Left cardiac atrium (tissue), 4 donors: ENCODE measurements at places on chromosomes 6 and 20.

- DNase-seq: no peak
These were observed 4.4 kb upstream of the KCNS1 start for GRCh38 chr20:45105317-45105716.

- DNase-seq: no peak
These were observed 71.7 kb upstream of the MAP3K4 start for GRCh38 chr6:160919723-160920440.

- DNase-seq: no peak
These were observed 109.8 kb downstream of the BACH2 start for GRCh38 chr6:90186637-90187371.

- no peak for DNase-seq
These were observed 26.0 kb downstream of the SDCBP2 start for GRCh38 chr20:1302685-1303541.

GRCh38 chr20:59077705-59078104, 35.1 kb upstream of the PRELID3B start:
- no peak for DNase-seq

DNA sequence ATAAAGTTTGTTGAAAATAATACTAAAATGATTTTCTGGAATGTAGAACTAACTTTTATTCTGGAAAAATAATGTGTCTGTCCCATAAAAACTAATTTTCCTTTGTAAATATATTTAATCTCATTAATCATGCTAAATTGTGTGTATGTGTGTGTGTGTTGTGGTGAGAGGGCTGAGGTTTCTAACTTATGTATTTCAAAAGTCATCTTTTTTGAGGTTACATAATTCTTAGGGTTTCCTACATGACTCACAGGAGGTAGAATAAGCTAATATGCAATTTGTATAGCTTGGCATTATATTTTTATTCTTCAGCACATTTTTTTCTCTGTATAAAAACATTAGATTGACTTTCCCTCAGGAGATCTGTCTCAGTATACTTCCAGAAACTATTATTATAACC, 64.1 kb upstream of the CLVS2 start:
- no peak for DNase-seq

DNA sequence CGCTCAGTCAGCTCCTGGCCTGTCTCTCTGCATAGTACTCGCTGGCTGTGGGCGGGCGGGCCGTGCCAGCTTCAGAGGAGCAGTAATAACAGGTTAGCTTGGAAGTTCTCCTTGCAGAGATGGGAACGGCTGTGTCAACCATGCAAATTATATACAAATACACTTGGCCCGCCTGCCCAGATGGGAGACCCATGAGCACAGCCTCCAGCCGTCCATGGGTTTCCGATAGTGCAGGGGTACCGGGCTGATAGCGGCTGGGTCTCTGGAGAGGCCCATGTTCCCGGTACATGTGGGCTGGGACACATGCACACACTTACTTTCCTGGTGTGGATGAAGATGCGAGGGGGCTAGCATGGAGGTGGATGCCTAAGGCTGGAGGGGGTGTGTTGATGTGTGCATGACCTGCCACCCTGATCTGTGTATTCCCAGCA, 12.8 kb upstream of the ZNF831 start:
- no peak for DNase-seq

GRCh38 chr6:125312950-125313349, 11.2 kb upstream of the HDDC2 start:
- no peak for DNase-seq

DNA sequence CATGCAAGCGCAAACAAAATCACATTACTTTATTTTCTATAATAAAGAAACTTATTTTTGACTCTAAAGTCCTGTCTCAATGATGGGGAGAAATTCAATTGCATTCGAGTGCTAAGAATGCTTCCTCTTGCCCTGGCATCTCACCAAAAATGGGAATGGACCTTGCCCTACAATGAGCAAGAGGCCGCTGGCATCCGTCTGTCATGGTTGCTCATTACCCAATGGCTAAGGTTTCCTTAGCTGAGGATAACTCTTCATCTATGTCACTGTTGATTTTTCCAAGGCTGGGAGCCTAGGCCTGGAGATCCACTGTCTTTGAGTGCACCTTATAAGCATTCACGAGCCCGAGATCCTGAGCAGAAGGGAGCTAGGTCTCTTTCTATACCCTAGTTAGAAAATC, 471.3 kb upstream of the NRSN1 start:
- no peak for DNase-seq

DNA sequence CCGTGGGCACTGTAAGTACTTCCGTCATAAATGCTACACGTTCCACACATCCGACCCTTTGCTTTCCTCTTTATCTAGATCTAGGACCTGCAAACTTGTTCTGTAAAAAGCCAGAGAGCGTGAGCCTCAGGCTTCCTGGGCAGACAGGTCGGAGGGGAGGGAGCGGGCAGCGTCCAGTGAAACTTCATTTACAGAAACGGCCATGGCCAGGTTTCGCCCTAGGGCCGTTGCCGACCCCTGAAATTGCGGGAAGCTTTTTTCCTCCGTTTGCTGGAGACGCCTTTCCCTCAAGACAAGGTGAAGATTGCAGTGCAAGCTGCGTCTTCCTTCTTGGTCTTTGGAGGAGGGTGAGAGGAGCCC, 155.4 kb downstream of the DLL1 start:
- DNase-seq: no peak

DNA sequence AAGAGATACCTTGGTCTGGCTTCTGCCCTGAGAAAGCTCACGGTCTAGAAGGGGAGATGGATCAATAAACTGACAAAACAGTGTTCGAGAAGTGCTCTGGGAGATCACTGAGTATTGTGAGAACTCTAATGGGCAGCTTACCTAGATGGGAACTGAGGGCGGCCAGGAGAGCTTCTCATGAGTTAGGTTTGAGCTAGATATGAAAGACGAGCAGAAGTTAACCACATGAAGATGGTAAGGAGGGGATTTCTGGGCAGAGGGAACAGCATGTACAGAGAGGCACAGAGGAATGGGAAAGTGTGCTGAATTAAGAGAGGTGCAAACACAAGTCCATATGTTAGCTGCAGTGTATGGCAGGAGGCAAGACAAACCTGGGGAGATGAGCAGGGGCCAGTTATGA, 11.9 kb downstream of the ZFAND3 start:
- DNase-seq: no peak

DNA sequence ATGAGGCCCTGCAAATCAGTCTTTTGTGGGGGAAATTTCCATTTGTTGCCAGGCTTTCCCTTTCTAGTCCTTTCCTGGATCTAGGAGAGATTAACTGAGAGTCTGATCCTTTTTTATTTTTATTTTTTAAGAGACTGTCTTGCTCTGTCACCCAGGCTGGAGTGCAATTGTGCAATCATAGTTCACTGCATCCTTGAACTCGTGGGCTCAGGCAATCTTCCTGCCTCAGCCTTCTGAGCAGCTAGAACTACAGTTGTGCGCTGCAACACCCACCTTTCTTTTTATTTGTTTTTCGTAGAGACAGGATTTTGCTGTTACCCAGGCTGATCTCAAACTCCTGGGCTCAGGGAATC, 22.9 kb downstream of the OR2B2 start:
- DNase-seq: no peak

DNA sequence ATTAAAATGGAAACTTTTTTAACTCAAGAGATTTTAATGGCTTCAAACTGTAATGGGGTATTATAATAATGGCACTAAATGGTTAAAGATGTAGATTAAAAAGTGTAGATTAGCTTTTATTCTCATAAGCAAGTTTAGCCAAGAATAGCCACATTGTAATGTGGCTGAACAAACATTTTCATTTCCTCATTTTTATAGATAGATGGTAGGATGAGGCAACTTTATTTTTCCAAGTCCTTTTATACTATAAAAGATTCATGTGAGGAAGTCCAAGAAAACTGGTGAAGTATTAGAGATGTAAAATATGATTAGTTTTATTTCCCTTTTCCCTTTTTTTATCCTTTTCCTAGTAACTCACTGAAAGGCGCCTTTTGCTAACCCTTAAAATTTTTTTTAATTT, 88.8 kb downstream of the ATRN start:
- DNase-seq: no peak

DNA sequence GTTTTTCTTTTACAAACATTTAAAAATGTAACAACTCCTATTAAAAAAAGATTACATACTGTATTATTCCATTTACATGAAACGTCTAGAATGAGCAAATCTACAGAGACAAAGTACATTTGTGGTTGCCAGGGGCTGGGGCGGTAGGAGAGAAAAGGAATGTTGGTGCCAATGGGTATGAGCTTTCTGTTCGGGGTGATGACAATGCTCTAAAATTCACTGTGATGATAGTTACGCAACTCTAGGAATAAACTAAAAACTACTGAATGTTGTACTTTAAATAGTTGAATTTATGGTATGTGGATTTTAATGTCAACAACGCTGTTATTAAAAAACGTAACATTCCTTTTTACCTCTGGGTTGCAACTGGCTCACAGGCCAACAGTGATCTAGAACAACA, 211.1 kb downstream of the GMDS start:
- no peak for DNase-seq

DNA sequence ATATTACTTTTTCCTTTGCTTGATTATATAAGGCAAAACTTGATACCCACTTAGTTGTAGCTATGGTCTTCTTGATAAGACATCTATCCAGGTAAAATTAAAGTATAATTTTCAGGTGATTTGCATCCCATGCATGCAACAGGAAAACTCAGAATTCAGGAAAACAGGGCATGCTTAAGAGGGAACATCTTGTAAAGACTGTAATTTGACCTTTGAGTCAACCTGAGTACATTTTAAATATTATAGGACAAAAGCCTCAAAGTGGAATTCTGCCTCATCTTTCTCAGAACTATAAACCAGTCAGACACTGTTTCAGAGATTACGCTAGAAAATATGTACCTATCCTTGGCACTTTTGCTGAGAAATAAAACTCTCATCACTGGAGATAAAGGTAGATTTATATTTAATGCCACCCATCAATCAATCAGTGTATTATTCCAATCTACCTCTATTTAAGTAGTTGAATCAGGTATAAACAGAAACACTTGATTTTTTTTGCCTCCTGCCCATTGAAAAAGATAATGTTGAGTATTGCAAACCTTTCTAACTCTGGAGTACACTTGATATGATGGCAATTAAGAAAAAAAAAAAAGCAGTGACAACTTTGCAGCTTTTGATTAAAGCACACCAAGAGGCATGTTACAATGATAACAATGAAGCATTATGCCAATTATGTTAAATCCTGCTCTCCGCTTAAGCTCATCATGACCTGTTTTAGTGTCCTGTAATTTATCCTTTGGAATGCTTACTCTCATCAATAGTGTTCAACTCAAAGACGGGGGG, 2.8 kb downstream of the CITED2 start:
- DNase-seq: no peak

DNA sequence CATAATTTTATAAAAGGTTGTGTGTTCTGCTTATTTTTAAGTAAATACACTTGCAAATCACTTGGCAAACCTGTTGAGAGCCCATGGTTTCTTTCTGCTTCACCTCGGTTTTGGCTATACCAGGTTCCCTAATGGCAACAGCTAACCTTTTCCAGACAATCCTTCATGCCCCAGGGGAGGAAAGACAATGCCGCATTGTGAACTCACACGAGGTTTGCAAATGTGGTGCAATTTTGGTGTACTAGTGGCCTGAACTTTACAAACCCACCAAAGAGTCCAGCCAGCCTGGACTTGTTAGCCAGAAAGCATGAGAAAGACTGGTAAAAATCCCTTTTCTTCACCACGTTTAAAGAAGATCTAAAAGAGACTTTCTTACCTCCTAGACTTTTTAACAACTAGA, 84.8 kb upstream of the SOX4 start:
- no peak for DNase-seq

DNA sequence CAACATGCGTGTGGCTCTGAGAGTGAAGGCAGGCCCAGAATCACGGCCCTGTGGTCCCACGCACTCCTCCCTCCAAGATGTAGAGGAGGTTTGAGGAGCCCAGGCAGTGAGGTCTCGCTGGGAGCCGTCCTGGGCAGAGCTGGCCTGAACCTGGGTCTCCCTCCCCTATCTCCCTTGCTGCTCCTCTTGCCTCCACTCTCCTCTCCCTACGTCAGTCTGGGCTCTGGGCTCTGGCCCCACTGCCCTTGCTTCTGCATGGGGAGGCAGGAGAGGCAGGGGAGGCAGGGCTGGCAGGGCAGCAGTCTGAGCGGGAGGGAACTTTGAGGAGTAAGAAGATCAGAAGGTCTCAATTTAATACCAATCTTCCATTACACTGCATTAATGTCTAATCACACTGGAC, 375.1 kb downstream of the ZFAND3 start:
- no peak for DNase-seq

GRCh38 chr20:62466806-62467537, 8.8 kb downstream of the GATA5 start:
- no peak for DNase-seq

- DNase-seq: no peak
These were observed 70.9 kb downstream of the SNX5 start for GRCh38 chr20:17897566-17898307.

GRCh38 chr20:57676589-57677583, 32.9 kb downstream of the PMEPA1 start:
- no peak for DNase-seq

DNA sequence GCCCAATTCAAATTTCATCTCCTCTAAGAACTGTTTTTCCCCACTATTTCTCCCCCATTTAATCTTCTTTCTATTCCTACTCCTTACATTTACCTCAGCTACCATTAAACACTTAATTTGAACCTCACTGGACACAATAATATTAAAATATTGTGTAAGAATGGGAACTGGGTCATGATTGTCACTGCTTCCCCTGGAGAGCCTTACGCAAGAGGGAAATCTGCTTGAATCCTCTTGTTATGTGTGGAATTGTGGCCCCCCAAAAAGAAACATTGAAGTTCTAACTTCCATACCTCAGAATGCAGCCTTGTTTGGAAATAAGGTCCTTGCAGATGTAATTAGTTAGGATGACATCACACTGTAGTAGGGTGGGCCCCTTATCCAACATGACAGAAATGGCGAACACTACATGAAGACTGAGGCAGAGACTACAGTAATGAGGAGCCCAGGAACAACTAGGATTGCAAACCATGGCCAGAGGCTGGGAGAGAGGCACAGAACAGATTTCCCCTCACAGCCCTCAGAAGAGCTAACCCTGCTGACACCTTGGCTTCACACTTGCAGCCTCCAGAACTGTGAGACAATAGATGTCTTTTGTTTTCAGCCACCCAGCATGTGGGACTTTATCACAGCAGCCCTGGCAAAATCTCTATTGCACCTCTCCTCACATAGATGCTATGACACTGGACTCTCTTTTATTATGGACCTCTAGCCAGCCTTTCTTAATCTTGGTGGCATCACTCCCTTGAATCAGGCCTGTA, 29.9 kb downstream of the HIVEP2 start:
- no peak for DNase-seq

DNA sequence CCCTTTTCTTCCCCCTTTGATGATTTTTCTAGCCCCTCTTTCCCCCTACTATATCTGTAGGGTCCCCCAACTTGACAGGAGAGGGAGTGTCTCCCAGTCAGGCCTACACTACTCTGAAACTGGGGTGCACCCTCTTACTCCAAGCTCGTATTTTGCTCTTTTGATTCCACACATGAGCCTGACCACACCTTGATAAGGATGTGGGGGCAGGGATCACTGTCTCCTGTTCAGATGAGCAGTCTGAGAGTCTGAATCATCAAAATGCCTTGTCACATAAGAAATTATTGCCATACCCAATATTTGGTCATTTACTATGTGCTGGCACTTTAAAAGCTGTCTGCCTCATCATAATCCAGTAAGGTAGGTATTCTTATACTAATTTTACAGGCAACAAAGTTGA, 15.9 kb downstream of the PNPLA1 start:
- no peak for DNase-seq

- DNase-seq: no peak
These were observed 22.2 kb upstream of the MTRF1L start for GRCh38 chr6:153024709-153025017.
